ENCODE measurements at places on chromosomes 5 and 9.

DNA sequence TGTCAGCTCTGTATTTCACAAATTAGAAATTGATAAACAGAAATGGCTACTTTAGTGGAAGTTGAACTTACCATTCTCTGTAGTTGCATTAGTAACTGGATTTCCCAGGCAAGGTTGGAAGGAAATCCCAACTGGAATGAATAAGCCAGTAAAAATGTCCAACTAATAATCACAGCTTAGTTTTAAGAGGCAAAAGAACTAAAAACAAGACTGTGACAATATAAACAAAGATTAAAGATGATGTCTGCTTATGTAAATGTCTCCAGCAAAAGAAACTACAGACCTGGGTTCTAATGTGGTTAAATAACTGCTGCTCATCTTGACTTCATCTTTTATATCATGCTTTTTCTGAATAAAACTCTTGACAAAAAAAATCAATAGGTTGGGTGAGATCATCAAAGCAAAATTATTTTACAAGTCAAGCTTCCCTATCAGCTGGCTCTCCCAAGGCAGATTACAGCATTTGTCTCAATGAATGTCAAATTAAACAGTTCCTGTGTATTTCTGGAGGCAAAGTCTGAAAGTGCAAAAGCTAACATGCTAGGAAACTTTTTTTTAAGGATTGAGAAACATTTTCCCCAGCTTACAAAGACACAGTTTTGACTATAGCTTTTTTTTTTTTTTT is 62.3 kb upstream of the HMHB1 start:
- no peak for DNase-seq

DNA sequence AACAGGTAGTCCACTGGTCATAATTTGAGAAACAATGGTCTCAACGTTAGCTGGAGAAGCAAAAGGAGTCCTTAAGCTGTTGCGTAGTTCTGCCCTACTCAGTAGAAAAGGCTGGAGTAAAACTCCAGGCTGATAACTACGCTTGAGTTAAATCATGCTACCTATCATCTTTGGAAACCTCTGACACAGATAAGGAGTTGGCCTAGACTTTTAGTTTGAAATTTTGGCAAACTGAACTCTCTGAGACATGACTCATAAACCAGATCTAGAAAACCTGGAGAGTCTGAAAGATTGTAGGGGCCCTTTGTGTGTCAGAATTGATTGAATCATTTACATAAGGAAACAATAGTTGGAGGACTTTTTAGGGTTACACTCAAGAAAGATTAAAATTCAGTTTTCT is 26.3 kb downstream of the NMUR2 start:
- no peak for DNase-seq

DNA sequence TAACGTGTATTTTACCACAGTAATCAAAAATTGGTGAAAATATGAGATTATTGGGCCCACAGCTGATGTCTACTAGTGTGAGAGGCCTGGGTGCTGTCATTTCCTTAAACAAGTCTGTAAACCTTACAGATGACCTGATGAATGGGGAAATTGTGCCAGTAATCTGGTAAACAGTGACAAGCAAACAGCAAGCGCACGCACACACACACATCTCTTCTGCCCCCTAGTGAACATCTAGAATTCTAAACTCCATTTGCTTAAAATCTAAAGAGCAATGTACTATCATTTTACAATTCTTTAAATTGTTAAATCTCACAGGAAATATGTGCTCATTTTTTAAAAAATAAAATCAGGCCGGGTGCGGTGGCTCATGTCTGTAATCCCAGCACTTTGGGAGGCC is 7.5 kb upstream of the RAPGEF1 start:
- peak; percentile 60 for DNase-seq

DNA sequence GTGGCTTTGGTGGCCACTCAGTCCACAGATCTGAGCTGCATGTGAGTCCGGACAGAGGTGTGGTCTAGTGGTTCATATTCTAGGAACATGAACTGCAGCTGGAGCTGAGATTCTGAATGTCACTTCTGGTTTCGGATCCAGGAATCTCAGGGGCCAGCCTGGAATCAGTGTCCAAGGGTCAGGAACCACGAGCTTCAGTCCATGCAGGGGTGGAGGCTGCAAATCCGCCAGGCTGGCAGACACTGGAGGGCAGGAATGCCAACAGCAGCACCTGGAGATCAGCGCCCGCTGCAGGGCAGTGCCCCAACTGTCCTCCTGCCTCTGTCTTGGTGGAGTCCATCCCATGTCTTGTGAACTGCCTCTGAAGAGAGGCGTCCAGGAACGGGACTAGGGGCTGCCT is 73.5 kb downstream of the CACNA1B start:
- DNase-seq, result no peak

DNA sequence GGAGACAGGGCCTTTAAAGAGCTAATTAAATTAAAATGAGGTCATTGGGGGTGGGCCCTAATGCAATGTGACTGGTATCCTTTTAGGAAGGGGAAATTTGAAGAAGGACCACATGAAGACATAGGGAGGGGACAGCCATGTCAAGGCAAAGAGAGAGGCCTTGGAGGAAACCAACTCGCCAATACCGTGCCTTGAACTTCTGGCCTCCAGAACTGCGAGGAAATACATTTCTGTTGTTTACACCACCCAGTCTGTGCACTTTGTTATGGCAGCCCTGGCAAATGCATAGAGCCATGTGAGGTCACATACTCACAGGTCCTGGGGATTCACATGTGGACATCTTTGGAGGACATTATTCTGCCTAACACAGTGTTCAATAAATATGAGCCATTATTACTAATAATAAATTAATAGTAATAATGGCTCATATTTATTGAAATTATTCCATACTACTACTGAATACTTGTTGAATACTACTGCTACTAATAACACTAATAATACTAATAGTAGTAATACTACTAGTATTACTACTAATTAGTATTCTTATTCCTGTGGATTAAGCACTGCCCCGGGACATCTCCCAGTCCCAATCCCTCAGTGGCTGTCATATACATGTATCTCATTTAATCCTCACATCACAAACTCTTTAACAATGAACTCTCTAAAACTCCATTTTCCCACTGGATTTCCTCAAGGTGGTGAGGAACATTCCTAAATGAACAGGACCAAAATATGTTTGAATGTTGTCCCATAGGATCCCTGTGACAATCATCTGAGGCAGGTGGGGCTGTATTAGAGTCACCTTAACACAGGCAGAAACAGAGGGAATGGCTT is 8.4 kb downstream of the TRAF1 start:
- no peak for DNase-seq

DNA sequence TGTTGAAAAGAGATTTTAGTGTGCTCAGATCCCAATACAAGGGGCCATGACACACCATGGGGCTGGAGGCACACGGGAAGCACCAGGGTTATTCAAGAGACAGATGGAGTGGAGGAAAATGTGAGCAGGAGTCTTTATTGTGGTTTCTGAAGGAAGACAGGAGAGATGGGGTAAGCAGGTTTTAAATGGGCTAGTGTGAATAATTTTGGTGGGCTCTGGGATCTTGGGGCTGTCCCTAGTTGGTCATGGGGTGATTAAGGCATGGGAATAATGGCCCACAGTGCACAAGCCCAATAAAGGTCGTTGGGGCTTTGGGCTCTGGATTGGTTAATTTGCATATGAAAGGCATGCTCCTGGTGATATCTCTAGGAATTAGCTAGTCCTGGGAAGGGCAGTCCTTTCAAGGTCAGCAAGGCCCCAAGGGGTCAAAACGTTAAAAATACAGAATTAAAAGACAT is 3.6 kb upstream of the SCGB3A2 start:
- no peak for DNase-seq

DNA sequence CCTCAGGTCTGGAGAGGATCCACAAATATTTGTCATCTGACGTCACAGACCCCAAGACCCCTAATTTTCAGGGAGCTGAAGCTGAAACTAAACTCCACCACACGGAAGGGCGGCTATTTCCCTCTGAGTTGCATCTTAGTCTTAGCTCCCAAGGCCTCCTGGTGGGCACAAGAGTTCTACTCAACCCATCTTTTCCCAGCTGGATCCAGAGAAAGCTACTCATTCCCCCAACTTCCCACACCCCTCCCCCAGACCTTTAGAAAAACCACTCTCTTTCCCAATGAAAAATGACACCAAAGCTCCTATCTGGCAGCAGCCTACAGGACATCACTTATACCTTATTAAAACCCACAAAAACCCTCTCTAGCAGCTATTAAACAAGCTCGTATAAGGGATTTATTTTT is 67.1 kb upstream of the SLC1A1 start:
- DNase-seq, result no peak

GRCh38 chr9:134449180-134449916 is 123.1 kb downstream of the RXRA start:
- peak; percentile 79 for DNase-seq

GRCh38 chr9:108423433-108423832 is 432.4 kb downstream of the ACTL7B start:
- no peak for DNase-seq

DNA sequence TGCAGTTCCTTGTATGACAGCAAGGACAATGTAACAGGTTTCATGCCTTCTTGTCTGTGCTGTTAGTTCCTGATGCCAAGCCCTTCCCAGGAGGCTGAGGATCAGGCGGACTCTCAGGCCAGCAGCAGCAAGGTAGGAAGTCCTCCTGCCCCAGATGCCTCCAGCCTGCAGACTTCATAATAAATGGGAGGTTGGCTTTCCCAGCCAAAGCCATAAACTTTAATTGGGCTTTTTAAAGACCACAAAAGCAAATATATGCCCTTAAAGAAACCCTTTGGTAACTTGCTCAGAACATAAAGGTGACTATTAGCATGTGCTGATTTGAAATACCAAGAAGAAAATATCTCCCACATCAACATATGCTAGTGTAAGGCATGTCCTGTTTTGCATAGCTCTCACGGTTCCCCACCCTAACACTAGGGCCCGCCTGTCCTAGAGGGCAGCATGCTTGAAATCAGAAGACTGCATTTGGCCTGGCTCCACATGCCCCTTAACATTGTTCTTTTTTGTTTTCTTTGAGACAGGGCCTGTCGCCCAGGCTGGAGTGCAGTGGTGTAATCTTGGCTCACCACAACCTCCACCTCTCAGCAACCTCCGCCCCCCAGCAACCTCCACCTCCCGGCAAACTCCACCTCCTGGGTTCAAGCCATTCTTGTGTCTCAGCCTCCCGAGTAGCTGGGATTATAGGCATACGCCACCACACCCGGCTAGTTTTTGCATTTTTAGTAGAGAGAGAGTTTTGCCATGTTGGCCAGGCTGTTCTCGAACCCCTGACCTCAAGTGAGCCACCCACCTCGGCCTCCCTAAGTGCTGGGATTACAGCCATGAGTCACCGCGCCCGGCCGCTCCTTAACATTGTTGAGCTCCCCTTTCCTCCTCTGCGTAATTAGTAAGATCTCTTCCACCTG is 44.6 kb upstream of the FCN1 start:
- no peak for DNase-seq

DNA sequence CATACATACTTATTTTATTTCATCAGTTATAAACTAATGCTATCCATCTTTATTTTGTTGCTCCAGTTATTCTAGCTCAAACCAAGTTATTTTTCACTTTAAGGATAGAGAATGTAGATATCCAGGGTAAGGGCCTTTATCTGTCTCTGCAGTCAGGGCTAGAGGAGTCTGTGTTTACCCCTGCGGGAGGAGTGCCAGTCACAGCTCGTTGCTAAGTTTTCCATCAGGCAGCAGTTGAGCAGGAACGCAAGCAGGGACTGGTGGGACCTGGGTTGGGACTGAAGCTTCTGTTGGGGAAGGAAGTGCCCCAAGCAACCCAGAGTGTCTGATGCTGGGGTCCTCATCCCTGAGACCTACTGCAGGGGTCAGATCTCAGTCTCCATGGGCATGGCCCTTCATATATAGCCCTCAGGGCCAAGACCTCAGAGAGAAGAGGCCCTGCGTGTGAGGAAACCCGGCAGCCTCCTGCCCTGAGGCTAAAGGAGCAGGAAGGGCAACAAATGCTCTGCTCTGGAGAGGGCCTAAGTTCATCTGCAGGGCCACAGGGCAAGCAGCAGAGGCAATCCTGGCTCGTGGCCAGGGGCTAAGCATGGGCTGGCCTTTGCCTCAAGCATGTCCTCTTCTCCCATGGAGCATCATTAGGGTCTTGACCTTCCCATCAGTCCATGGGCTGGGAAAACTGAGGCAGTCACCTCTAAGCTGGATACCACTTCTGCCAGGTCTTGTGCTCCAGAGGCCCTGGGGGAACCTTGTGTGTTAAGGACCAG is 6.6 kb downstream of the SLC22A4 start:
- no peak for DNase-seq

DNA sequence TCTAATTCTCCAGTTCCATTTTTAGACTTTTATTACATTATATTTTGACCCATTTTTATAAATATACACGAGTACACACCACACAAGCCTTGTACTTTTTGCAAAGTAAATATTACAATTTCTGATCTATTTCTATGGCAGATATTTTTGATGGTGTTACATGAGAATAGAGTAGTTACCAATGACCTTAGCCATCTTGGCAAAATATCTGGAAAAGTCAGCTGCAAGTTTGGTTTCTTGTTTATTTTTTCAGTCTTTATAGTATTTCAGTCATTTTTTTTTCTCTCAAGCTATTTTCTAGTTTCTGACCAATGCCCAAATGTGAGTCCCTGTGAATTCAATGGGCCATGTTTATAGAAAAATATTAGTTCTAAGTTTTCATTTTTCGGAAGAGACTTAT is 64.0 kb upstream of the TMC1 start:
- no peak for DNase-seq

DNA sequence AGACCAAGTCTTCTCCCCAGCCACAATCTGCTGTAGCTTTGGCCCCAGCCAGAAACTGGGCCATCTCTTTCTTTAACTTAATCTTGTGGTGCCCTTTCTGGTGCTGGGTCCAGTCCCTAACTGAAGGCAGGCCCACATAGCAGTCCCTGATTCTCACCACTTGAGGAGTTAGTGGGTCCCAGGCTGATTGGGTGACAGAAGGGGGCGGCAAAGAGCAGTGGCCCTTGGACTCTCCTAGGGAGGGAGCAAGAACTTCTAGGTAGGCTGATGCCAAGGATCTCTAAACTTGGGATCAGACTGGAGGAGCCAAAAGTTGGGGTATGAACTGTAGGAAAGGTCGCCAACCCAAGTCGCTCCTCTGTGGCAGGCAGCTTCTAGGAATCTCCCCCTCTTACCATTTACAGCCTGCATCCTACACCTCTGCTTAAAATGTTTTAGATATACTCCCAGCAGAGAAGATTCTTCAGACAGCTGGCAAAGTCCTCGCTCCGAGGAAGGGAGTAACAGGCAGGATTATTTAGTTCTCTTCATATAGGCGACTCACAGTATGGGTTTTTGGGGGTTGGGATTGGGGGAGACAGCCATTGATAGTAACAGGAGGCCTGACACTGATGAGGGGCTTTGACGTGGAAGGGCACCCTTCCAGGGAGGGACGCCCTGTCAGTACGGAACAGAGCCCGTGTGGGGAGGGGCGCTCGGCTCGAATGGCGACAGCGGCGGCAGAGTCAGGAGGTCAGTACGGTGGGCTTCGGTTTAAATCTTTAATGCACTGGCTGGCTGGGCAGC is 2.0 kb upstream of the CCL27 start:
- peak; percentile 90 for DNase-seq

GRCh38 chr9:105836936-105837660 is 142.8 kb downstream of the TMEM38B start:
- DNase-seq, result no peak

GRCh38 chr9:88992556-88992955 is 1.3 kb downstream of the S1PR3 start:
- no peak for DNase-seq

- no peak for DNase-seq
Measured at GRCh38 chr9:21095561-21095960, 17.8 kb upstream of the IFNB1 start.

Data from activated CD8-positive, alpha-beta memory T cell treated with anti-CD3 and anti-CD28 coated beads, Interleukin-2, amount 10 ng/mL, durations not matched to agents 7 days and 5 days (primary cell).